NCI-H774 (cell line): ENCODE measurements at places on chromosomes 5 and 9.

GRCh38 chr9:37172557-37172956, 52.2 kb downstream of the ZCCHC7 start:
- no peak for DNase-seq

GRCh38 chr5:151006704-151007334, 13.6 kb upstream of the GPX3 start:
- DNase-seq: no peak

DNA sequence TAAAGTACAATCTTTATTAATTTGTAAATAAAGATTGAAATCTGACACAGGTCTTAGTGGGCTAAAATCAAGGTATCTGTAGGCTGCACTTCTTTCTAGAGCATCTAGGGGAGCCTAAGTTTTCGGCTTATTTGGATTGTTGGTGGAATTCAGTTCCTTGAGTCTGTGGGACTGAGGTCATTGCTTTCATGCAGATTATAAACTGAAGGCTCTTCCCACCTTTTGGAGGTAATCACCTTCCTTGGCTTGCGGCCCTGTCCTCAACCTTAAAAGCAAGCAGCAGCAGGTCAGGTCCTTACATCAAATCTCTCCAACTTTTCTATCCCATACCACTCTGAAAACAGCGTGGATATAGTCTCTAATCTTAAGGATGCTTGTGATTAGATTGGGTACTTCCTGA, 25.9 kb downstream of the MAT2B start:
- DNase-seq: no peak

GRCh38 chr9:5428172-5428571, 9.6 kb downstream of the PLGRKT start:
- DNase-seq: no peak

DNA sequence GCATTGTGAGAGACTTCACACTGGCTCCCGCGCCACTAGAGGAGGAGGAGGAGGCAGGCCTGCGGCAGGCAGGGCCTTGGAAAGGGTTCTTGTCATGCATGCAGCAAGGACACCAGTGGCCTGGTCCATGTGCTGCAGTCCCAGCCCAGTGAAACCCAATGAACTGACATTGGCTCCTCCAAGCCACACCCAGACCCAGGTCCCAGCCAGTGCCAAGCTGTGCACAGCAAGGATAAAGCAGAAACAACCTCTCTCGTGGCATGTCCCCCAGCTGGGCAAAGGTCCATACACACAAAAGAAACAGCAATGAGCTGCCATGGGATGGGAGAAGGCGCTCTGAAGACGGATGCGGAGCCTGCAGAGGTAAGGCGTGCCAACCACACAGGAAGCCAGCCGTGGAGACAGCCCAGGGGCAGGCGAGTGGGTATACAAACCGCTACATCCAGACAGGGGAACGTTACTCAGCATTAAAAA, 89.2 kb downstream of the SEMA4D start:
- DNase-seq: no peak

DNA sequence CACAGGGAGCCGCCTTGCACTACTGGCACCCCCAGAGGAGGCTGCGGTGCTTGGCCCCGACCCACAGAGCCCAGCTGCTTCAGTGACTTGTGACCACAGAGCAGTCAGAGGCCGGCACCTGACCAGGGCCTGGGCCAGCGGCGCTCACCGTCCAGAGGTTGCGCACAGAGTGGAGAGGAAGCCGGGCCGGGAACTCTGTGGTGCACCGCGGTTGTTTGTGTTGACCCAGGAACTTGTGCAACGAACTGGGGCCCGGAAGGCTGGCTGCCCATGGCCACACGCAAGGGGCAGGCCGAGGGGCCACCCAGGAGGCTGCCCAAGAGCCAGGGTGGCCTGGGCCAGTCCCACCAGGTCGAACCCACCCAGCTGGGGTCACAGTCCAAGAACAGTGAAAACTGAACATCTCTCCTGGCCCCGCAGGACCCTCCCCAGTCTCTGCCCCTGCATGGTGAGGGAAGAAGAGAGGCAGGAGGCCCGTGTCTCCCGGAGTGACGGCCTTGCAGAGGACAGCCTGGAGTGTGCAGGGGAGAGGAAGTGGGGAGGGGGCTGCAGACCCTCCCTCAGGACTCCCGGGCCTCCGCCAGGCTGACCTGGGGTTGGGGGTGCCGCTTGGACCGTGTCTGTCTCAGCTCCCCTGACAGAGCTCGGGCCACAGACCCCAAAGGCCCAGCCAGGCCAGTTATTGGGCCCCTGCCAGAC, 42.8 kb upstream of the EGFL7 start:
- no peak for DNase-seq

GRCh38 chr9:109416135-109416706, 81.9 kb downstream of the PTPN3 start:
- DNase-seq: no peak
